ENCODE measurements at places on chromosomes 1 and 21.

GRCh38 chr1:48405400-48405799 lies 66.6 kb downstream of the SPATA6 start:
- DNase-seq: no peak

DNA sequence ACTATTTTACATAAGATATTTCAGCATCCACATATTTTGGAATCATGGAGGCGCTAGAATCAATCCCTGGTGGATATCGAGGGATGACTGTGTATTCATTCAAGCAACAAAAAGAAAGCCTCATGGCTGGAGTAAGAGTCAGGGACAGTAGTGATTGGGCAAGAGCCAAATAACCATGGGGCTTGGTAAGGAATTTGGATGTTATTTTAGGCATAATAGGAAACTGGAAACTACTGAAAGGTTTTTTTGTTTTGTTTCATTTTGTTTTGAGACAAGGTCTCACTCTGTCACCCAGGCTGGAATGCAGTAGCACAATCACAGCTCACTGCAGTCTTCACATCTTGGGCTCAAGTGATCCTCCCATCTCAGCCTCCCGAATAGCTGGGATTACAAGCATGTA lies 33.8 kb upstream of the EYA3 start:
- DNase-seq: no peak

DNA sequence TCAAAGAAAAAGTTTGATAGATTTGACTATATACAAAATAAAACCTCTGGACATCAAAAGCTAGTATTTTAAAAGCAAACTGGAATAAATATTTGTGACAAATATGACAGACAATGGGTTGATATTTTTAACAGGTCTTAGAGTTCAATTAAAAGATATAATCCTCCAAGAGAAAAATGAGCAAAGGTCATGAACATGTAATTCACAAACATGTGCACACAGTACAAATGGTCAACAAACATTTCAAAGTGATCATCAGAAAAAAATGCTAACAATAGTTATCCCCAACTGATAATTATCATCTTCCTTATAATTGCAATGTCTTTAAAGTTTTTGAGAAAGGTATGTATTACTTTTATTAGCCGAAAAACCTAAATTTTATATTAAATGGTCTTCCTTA lies 32.0 kb downstream of the WDR64 start:
- DNase-seq: no peak

- no peak for DNase-seq
Observed at GRCh38 chr1:153663211-153663610, 4.7 kb downstream of the SNAPIN start.

GRCh38 chr1:52603630-52604029 lies 1.5 kb downstream of the GPX7 start:
- DNase-seq: no peak

- no peak for DNase-seq
Observed at GRCh38 chr1:177909416-177909815, 60.4 kb downstream of the SEC16B start.

DNA sequence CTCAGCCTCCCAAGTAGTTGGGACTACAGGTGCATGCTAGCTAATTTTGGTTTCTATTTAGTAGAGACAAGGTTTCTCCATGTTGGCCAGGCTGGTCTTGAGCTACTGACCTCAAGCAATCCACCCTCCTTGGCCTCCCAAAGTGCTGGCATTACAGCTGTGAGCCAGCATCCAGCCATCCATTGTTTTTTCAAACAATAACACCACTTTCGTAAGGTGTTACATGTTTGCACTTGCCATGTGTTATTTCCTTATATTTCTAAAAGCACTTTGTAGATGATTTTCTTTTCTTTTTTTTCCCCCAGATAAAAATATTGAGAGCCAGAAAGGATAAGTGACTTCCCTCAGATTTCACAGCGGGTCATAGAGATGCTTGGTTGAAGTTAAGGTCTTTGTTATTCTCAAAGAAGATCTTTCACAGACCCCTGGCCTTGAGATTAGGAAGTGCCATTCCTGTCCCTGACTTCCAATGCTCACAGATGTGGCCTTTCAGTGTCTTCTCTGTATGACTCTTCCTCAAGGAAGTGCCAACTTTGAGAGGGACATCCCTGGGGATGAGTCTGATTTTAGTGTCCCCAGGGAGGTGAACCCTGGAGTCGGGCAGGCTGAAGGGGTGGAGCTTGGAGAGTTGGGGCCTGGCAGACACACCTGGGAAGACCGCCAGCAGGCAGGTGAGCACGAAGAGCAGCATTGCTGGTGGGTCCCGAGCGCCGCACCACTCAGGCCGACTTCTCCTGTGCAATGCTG lies 6.3 kb downstream of the PIGR start:
- no peak for DNase-seq

- DNase-seq: no peak
Observed at GRCh38 chr1:41455479-41456332, 28.8 kb downstream of the EDN2 start.

DNA sequence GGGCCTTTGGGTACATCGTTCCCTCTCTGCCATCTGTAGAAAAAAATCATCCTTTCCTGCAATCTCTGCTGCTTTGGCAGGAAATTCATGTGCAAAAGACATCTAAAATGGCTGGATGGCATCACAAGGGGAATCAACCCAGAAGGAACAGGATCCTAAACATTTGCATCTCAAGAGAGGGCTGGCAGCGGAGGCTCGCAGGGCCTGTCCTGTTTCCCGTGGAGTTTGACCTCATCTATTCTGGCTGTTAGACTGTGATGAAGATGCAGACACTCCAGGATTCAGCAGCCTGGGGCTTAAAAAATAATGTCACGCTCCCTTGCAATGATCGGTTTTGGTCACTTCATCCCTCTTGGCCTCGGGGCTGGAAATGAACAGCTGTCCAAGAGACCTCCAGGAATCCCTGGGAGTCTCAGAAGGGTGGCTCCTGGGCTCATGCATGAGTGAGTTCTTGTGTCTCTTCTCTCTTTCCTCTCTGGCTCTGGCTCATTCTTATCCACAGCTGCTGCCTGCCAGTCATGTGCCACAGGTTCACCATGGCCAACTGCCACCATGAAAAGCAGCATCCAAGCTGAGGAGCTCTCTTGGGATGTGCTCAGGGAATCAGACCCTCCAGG lies 16.1 kb upstream of the PCP4 start:
- no peak for DNase-seq

All from COR-L47 (cell line).